Activated T-cell treated with anti-CD3 and anti-CD28 coated beads for 24 hours (primary cell): ENCODE measurements at places on chromosomes 3 and 15.

DNA sequence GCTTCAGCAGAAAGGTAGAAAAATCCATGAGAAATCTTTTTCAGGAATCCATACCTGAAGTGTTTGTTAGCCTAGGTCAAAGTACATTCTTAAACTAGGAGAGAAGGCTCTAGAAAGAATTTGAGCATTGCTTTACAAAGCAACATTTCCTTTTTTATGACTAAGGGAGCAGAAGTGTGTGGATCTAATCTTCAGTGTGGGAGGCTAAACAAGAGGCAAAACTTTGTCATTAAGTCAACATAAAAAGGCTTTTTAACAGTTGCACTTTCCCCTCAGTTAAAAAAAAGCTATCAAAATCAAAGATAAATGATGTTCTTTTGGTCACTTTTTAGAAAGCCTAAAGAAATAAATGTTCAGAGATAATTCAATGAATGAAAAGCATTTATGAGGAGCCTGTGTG, 154.8 kb downstream of the TMEM108 start:
- DNase-seq, result no peak

- DNase-seq, result no peak
Measured at GRCh38 chr3:136946978-136947377, 10.8 kb upstream of the IL20RB start.

DNA sequence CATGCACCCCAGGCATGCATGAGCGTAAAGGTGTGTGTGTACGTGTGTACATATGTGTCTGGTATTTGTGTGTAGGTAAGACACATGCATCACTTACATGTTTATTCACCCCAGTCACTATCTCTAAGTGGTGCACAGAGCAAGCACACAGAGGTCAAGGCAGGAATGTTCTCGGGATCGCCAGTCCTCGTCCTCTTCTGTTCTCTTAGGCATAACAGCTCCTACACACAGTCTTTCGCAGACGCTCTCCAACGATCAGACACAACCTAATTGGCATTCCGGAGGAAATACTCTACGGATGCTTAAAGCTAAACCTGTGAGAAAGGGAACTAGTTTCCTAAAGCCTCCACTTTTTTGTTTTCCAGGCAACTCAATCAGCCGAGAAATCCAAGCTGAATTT, 95.9 kb downstream of the ADAMTS17 start:
- no peak for DNase-seq

DNA sequence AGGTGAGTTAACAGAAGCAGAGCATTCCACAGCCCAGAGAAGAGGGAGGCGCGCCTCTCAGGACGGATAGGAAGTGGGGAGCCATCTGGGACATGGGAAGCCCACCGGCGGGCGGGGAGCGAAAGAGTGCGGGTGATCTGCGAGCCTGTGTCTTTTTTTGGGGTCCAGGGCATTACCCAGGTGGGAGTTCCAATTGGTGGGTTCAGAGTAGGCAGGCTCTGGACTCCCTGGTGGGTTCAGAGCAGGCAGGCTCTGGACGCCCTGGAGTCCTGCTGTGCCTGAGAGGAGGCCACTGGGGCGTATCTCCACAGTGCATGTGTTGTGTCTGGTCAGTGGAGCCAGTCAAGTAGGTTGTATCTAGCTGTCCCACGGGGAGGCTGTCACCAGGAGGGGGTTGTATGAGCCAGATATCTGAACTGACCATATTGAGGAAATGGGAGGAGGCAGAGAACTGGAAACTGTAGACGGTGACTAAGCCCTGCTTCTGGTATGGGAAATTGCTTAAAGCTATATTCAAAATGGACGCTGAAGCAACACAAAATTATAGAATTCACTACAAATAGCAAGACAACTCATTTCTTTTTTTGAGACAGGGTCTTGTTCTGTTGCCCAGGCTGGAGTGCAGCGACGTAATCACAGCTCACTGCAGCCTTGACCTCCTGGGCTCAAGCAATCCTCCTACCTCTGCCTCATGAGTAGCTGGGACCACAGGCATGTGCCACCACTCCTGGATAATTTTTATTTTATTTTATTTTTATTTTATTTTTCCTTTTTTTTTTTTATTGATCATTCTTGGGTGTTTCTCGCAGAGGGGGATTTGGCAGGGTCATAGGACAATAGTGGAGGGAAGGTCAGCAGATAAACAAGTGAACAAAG, 34.5 kb upstream of the CHST2 start:
- DNase-seq, result no peak

DNA sequence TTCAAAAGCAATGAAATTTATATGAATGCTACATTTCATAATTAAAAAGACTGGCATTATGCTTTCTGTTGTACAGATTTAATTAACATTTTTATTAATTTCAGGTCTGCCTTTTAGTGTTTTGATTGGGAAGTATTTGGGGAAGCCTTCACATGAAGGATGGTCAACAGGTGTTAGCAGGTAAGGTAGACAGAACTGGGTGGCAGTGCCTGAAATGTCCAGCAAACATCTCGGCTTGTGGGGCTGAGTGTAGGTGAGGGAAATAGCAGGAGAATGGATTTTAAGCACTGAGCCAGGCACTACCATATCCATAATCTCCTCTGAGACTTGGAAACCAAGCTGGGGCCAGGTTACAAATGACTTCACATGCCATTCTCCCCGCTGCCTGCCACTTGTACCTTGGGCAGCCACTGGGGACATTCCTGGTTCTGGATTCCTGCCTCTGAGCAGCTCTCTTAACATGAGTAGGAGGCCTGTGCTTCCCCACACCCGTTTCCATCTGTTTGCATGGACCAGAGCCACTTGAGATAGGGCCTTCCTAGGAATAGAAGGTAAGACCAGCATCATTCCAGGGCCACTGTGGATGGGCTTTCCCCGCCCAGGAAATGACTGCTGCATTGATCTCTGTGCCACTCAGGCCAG, 125.9 kb upstream of the HES1 start:
- DNase-seq, result no peak
